T-cell (primary cell): ENCODE measurements at places on chromosomes 2 and 18.

- DNase-seq, result no peak
Observed at GRCh38 chr18:76149734-76150133, 345.3 kb downstream of the ZNF516 start.

- no peak for DNase-seq
Observed at GRCh38 chr18:38494065-38494464, 928.5 kb upstream of the CELF4 start.

DNA sequence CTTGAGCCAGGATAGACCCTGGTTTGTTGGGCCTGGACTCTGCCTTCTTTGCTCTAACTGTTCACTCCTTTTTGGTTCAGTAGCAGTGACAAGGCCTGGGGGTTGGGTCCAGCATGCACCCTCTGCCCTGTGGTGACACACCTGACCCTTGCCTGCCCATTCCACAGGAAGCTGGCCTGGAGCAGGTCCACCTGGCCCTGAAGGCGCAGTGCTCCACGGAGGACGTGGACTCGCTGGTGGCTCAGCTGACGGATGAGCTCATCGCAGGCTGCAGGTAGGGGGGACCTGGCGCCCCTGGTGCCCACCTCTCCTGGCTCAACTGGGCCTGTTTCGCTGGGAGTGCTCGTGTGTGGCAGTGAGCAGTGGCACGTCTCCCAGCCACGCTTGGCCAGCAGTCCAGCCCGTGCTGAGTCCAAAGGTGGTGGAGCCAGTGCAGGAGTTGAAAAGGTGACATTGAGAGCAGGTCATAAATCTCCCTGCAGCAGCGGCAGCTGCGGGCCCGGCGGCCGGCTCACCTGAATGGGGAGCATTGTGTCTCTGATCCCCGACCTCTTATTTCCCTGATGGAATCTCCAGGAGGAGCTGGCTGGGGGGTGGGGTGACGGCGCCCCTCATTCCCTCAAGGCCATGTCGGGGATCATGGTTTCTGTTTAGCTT is 102.6 kb downstream of the DYSF start:
- no peak for DNase-seq

DNA sequence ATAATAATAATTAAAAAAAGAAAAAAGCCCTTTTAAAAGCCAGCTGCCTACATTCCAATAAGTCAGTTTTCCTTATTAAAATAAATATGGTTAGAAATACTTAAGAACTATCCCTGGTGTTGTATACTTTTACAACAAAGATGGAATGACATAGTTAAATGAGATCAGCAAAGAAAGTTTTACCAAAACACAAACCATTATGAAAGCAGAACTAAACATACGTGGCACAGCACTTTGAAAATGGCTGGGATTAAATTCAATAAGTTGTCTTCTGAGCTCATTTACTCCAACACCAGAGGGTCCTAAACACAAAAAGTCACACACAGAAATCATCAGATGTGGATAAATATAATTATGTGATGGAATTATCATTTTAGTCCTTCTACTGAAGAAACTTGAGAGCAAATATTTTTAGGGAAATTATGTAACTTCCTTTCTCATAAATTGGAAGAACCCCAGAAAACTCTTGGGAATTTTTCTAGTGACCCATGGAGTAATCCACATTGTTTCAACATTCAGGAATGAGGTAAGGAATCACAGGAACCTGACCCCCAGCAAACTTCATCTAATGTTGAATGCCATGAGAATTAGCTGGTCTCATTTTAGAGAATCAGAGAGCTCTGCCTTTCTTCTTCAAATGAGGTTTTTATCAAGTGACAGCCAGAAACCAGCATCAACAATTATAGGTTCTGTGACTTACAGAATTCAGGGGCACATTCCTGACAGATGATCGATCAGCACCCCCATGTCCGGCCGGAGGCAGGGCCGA is 11.5 kb upstream of the TMEM237 start:
- no peak for DNase-seq

DNA sequence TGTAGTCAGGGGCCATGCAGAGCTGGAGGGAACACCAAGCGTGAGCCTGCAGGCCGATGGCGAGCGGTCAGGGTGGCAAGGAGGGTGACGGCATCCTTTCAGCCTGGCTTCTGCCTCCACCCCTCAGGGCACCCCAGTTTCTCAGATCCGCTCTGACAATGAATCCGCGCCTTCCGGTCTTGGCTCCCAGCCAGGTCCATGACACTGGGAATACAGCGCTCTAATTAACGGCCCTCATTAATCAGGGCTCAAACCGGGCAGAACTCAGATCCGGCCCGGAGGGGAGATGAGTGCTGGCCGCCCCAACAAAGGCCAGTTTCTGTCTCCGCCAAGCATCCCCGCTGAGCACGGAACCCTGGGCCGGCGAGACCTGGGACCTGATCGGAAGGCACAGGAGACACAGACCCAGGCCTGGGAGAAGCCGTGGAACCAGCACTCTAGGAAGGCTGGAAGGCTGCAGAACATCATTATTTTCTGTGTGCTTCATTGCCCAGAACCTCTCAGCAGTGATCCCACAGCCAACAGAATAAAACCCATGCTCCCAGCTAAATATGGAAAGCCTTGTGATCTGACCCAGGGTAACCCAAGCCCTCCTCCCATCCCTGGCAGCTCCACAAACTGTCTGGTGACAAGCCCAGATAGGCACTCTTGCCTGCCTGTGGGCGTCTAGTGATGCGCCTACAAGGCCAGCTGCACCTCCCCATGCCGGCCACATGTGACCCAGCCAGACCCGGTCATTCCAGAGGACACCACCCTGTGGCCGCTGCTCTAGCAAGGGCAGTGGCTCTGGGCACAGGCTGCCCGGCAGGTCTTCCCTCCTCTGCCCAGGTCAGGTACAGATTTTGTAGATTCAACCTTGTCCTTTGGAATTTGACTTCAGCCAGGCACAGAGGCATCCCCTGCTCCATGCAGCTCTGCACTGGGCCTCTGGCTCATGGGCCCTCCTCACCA is 438.7 kb upstream of the MYT1L start:
- no peak for DNase-seq

DNA sequence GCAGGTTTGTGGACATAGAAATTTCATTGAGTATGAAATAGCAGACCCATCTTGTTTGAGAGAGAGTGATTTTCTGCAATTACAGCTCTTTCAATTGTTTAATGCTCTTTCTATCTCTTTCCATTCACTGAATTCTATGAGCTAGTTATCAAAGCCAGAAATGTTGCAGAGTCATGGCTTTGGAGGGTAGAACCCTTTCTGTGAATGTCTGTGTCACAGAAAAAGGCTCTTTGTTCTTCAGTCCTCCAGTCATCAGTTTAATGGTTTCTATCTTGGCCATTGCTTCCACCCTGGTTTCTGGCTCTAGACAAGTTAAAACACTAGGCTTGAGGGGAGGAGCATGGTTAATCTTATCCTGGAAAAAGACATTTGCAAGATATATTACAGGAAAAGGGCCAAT is 655.0 kb downstream of the STK39 start:
- no peak for DNase-seq

DNA sequence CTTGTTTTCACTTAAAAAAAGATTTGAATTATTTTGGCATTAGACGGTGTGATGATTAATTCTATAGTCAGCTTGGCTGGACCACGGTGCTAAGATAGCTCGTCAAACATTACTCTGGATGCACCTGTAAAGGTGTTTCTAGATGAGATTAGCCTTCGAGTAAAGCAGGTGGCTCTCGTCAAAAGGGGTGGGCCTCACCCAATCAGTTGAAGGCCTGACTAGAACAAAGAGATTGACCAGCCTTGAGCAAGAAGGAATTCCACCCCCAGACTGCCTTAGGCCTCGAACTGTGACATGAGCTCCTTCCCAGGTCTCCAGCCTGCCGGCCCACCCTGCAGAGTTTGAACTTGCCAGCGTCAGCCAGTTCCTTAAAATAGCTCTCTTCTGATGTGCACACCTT is 73.4 kb downstream of the TWIST2 start:
- no peak for DNase-seq
